ENCODE measurements at places on chromosomes 2 and 18.

DNA sequence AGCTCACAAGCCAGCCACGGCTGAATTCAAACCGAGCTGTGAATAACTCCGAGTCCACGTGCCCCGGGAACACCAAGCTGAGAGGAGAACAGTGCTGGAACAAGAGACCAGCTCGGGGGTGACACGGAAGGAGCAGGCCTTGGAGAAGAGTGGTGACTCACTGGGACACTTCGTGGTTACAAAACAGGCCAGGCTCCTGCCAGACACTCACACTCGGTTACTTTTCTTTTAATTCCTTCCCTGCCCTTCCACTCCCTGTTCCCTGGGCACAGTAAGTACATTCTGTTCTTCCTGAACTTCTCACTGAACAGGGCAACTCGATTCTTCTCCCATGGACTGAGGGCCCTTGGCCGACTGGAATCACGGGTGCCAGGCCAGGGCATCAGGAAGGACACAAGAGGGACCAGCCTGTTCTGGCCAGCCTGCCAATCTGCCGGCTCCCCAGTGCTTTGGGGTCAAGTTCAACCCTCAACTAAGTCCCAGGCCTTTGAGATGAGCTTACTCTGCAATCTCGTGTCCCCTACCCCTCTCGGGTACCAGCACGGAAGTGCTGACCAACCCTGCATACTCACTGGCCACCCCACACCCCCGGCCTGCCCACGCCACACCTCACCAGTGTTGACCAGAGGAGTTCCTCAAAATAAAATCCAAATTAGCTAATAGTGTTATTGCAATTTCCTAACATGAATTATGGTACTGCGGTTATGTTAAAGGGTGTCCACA lies 87.5 kb downstream of the TFCP2L1 start:
- peak; percentile 76 for DNase-seq

GRCh38 chr2:83584672-83585071 lies 874.4 kb downstream of the SUCLG1 start:
- DNase-seq, result no peak

DNA sequence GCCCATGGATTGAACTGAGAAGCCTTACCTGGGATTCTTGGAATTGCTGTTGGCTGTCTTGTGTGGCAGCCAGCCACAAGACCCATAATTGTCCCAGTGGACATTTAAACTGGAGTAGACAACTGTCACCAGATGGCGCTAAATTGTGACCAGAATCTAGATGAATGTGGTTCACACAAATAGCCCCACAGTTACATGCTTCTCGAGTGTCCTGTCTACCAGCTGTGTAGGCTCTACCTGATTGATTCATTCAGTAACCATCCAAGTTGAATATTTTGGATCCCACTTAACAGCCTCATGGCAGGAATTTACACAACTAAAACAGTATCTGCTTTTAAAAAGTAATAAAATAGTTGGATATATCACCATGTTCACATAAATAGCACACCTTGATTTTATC lies 73.2 kb downstream of the MAP4K4 start:
- peak; percentile 64 for DNase-seq

DNA sequence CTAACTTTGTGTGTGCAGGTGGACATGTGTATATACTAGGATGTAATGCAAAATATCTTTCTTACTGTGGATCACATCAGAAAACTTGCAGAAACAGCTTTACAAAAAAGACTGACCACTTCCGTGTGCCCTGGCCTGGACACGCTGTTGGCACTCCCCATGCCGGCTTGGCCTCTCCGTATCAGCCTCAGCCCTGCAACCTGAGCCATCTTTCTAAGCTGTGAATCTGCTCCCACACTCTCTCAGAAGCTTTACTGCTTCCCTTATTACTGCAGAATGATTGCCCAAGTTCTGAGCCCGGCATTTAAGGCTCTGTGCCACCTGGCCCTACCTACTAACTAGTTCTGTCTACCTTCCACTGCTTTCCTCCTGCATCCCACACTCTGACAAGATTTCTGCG lies 37.8 kb downstream of the MYO7B start:
- no peak for DNase-seq

- no peak for DNase-seq
Observed at GRCh38 chr18:79540161-79540903, 139.3 kb upstream of the CTDP1 start.

DNA sequence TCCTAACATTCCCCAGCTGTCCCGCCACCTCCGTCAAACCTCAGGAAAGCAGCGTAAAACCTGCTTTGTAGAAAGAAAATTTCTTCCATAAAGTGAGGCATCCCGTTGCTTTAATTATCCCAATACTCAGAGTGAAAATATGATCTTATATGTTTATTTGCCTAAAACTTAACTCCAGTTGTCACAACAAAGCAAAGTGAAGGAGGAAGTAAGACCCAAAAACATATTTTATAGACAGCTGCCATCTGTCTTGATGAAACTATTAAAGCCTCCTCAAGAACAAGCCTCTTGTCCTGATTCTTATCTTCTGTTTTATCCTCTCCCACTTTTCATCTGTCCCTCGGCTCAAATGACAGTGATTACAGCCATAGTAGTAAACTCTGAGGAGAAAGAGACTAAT lies 28.9 kb upstream of the LPIN2 start:
- DNase-seq, result no peak

DNA sequence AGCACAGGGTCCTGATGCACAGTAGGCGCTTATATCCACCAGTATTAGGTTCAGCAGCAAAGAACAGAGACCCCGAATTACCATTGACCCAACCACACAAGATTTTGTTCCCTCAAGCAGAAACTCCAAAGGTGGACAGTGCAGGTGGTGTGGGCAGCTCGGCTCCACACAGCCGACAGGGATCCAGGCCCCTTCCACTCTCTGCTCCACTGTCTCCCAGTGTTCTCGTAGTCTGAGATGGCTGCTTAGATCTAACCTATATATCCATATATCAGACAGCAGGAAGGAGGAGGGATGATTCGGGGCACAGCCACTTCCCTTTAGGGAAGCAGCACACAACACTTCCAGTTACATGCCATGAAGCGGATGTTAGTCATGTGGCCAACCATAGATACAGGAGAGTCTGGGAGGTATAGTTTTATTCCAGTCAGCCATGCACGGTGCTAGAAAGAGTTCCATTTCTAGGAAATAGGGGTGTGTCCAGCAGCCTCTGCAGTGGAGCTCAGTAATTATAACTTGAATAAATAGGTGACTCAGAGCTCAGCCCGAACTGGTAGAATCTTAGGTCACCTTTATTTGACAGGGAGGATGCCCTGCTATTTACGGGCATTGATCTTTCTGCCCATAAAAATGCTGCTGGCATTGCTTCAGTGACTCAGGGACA lies 158.9 kb downstream of the TWIST2 start:
- DNase-seq, result no peak

DNA sequence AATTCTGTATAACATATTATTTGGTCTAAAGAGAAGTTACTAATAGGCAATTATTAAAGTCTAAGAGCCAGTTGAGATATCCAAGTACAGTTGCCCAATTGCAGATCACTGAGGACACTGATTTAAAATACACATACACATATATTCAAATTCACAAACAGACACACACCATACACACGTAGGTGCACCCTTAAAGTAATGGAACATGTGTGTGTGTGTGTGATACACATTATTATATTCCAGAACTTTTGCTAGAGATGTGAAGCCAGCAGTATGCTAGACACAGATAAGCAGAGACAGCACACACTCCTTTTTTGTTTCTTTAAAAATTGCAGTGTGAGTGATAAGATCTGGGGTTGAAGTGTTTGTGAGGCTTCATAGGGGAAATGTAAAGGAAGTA lies 292.5 kb downstream of the CNTNAP5 start:
- DNase-seq, result no peak

DNA sequence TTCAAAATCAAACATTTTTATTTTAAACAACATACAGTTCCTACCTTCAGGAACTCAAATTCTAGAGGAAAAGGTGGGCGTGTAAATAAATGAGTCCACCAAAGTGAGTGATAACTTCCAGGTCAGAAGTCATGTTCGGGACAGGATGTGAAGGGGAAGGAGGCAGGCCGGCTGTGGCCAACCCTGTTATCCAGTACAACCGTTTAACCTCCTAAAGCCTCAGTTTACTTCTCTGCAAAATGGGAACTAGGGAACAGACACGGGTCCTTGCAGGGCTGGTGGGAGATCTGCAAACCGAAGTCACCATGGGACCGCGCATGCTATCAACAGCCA lies 373 bp downstream of the EIPR1 start:
- DNase-seq, result peak; percentile 37

- no peak for DNase-seq
Observed at GRCh38 chr18:42475157-42475556, 520.1 kb downstream of the PIK3C3 start.

- no peak for DNase-seq
Observed at GRCh38 chr2:156199588-156199987, 132.9 kb downstream of the NR4A2 start.

- DNase-seq, result no peak
Observed at GRCh38 chr18:37538526-37539205, 26.9 kb downstream of the CELF4 start.

GRCh38 chr2:121943285-121943684 lies 187.8 kb downstream of the TSN start:
- DNase-seq, result no peak

- no peak for DNase-seq
Observed at GRCh38 chr2:105937498-105938097, 192.9 kb downstream of the NCK2 start.

GRCh38 chr18:32881009-32881408 lies 108.2 kb upstream of the KLHL14 start:
- no peak for DNase-seq

- DNase-seq, result no peak
Observed at GRCh38 chr2:160397530-160397865, 96.1 kb downstream of the RBMS1 start.

DNA sequence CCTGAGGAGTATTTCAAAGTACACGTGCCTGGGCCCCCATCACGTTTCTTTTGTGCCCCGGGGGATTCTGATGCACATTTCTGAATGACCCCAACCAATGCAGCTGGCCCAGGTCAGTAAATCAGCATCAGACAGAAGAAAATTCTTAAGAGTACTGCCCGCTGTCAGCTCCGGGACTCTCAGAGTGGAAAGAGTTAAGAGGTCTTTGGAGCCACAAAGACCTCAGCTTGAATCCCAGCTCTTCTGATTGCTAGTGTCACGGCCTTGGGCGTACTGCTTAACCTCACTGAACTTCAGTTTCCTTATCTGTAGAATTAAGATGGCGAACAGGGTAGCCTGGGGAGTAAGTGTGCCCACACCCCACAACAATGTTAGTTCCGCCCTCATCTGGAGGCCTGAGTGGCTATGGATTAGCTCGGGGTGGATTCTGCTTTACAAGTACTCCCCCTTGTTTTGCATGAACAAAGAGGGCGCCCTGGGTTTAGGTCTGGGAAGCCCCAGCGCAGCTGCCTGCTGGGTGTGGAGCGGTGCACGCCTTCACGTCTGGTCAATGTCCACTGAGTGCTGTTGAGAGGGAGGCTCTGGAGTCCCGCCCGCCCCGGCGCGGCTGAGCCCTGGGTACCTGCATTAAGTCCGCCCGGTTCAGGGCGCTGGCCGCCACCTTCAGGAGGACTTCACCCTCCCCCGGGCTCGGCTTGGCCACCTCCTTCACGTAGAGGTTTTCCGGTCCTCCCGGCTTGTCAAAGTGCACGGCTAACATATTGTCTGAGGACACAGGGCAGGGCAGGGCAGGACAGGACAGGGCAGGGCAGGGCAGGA lies 858 bp downstream of the TP53I3 start:
- DNase-seq, result peak; percentile 88

DNA sequence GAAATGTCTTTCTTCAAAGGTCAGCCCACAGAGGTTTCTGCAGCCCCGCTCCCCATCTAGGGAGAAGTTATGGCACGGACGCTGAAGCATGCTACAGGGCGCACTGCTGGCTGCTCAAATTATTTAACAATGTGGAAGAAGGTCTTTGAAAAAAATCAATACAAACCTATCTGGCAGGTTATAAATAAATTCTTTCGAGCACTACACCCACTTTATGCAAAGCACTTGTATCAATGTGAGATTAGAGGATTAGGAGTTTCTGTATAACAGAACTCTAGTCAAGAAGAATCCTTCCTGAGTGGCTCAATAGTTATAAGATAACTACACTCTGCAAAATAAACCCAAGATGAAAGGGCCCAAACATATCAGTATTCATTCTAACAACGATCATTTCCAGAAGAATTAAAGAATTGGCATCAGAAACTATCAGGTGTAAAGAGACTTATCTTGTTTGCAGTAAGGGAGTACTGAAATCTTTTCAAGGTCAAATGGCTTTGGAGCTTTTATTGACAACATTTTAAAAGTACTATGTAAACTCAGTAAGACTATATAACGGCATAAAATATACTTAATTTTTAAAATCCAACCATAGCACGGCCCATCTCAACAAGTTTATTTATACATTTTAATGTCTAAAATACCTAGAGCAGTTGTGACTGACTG lies 103.0 kb upstream of the DNMT3A start:
- DNase-seq, result no peak

- DNase-seq, result no peak
Observed at GRCh38 chr2:73078457-73079411, 7.2 kb upstream of the SFXN5 start.

DNA sequence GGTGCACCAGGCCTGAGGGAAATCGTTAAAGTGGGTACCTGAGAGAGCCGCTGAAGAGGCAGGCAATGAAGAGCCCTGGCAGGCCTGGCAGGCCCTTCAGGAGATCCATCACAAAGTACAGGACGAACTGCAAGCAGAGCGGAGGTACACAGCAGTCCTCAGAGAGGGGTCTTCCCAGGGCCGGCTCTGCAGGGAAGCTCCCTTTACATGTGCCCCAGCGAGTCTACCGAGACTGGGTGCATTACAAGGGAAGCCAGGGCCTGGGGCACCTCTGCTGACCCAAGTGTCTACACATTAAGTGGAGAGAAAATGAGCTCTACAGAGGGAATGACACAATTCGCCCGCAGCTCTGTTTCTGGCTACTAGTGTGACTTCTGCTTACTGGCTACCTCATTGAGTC lies 8.1 kb upstream of the ATRAID start:
- DNase-seq, result no peak

GRCh38 chr2:241163601-241164118 lies 13.4 kb downstream of the PPP1R7 start:
- DNase-seq, result no peak

- DNase-seq, result no peak
Observed at GRCh38 chr18:13872932-13873331, 42.4 kb downstream of the MC2R start.

DNA sequence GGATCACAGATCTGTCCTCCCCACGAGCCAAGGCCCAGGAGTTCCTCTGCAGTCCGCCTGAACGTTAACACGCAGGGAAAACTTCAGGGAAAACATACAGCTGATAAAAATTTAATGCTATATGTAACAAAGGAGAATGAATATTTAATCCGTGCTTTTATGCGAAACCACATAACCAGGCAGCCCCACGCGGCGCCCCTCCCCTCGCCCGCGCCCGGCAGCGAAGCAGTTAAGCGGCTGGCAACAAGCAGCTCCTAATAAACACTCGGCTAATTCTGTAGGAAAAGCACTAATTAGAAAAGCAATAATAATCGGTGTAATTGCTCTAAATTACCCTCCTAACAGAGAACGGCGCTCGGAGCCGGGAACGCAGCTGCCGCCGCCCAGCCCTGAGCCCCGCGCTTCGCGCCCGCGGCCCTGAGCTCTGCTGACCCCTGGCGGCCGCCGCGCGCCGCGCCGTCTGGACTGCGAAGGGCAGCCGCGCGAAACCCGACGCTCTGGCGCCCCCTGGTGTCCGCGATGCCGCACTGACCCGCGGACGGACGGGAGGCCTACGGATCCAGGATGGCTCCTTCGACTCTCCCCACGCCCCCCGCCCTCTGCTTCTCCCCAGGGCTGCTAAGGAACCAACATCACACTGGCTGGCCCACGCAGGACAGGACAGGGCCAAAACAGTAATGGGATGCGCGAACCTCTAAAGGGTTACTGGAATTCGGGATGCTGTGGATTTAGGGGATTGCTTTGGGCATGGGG lies 181.4 kb downstream of the SMAD2 start:
- peak; percentile 65 for DNase-seq

- no peak for DNase-seq
Observed at GRCh38 chr2:10922307-10923007, 10.7 kb downstream of the KCNF1 start.
